ENCODE measurements at places on chromosomes 1 and 21.
A peak's percentile ranks its signal among the peaks of the same experiment; 100 is the strongest.

DNA sequence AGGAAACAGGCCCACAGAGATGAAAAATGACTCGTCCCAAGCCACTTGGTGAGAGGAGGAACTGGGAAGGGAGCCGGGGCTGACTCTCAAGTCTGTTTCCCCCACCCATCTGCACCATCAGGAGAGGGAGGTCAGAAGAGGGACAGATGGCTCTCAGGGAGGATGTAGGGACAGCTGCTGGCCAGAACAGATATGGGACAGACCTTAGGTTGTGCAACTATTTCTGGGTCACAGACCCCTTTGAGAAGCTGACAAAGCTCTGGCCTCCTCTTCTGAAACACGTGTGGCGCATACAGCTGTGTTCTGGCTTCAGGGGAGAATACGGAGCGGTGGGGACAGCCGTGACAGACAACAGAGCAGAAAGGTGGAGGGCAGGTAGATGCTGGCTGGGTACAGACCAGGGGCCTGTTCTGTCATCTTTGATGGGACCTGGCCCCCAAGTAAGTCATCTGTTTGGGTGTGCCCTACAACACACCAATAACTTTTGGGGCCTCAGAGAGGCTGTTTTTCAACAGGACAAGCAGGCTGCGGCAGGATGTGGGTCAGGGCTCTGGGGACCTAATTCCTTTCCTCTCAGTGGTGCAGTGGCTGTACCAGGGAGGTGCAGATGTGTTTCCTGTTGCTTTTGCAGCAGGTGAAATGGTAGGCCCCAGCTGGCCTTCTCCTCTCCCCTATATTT is 7.3 kb downstream of the SH3BGRL3 start:
- peak; percentile 85 for DNase-seq

DNA sequence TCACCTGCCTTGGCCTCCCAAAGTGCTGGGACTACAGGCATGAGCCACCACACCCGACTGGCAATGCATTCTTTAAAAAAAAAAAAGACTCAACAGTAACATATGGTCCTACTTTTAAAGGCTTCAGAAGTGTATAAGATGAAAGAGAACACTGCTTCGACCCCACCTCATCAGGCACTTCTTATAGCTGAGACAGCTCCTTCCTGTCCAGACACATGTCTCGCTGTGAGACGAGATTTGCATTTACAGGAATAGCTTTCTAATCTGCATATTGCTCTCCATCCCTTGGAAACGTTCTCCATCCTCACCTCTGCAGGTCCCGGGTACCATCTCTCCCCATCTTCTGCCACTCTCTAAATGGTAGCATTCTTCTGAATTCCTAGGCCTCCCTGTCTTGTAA is 6.7 kb downstream of the AZIN2 start:
- no peak for DNase-seq

- DNase-seq: no peak
Observed at GRCh38 chr21:34186109-34186719, 112.8 kb downstream of the MRPS6 start.

- no peak for DNase-seq
Observed at GRCh38 chr1:25590096-25590824, 26.3 kb upstream of the MAN1C1 start.

- no peak for DNase-seq
Observed at GRCh38 chr1:85884372-85885035, 176.3 kb upstream of the ZNHIT6 start.

- no peak for DNase-seq
Observed at GRCh38 chr1:159942632-159943277, 2.7 kb downstream of the IGSF9 start.

GRCh38 chr1:23751050-23751814 is 8.0 kb downstream of the ELOA start:
- DNase-seq: peak; percentile 66

- DNase-seq: no peak
Observed at GRCh38 chr1:178464141-178464540, 32.6 kb downstream of the CLEC20A start.
